ENCODE measurements at places on chromosomes 7 and 10. TPM values are rescaled to one million over a fixed set of nuclear protein-coding genes. Genes with fewer than 3 reads are reported as not detected.

- DNase-seq = no peak
These were observed 29.8 kb upstream of the GNA12 start for GRCh38 chr7:2873686-2874551.

- DNase-seq = no peak
These were observed 72.0 kb upstream of the BTBD16 start for GRCh38 chr10:122199070-122199469.

GRCh38 chr10:100725071-100725471 lies 20.3 kb upstream of the PAX2 start:
- DNase-seq = no peak

DNA sequence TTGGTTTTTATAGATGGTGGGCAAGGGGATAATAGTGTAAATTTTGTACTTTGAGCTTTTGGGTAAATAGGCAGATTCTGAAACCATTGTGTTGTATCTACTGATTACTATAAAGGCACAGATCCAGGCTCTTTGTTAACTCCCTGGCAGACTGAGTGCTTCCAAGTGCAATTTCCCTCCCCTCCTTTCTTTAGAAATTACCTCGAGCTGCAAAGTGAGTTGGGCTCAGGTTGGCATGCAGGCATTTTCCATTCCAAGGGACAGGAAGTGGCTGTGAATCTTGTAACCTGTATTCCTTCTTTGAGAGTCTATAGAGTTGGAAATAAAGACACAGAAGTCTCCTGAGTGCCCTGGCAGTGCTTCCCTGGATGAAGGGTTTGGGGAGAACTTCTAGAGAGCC lies 494.2 kb upstream of the GALNT17 start:
- no peak for DNase-seq

- no peak for DNase-seq
These were observed 191.3 kb upstream of the RHOBTB1 start for GRCh38 chr10:61135276-61135721.

GRCh38 chr7:140260352-140261104 lies 83.7 kb upstream of the KDM7A start:
- DNase-seq = no peak

DNA sequence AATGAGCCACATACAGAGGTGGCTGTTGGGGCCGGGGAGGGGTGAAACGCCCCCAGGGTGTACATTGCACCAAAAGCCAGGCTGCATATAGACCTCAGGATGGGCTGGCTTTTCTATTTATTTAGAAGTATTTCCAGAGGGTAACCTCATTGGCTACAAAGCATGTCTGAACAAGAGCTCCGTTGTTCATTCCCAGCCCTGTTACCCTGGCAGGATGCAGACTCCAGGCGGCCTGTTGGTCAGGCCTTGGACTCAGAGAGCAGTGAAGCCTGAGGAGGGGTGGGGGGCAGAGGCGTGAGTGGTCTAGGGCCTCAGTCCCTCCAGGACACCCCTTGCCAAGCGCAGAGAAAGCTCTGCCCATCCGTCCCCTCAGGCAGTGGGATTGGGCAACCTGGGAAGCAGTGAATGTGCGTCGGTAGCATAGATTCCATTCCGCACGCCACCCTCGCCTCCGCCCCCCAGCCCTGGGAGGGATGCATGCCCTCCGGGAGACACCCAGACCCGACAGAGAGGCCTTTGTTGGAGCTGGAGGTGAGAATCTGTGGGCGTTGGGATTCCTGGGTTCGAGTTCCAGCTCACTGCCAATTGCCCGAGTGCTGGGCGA lies 41.9 kb downstream of the TCF7L2 start:
- no peak for DNase-seq

- DNase-seq = no peak
These were observed 52.3 kb downstream of the GLRX3 start for GRCh38 chr10:130188195-130189175.

DNA sequence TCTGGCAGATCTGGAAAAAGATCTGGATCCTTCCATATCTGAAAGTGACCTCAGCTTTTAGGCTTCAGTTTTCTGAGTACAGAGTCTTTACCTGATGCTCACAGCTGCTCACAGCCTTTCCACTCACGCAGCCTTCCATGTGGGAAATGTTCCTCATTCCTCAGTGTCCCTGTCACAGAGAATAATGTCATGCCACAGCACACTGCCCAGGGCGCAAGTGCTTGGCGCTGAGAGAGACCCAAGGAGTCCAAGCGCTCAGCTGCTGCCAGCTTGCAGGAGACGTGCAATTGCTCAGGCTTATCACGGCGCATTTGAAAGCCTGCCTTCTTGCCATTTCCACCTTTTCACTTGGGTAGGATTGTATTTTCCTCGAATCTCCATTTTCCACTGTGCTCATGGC lies 271.9 kb upstream of the MKI67 start:
- no peak for DNase-seq

GRCh38 chr7:149854611-149855360 lies 16.6 kb downstream of the ZNF862 start:
- no peak for DNase-seq

- no peak for DNase-seq
These were observed 9.5 kb downstream of the NCAPG2 start for GRCh38 chr7:158695056-158695455.

DNA sequence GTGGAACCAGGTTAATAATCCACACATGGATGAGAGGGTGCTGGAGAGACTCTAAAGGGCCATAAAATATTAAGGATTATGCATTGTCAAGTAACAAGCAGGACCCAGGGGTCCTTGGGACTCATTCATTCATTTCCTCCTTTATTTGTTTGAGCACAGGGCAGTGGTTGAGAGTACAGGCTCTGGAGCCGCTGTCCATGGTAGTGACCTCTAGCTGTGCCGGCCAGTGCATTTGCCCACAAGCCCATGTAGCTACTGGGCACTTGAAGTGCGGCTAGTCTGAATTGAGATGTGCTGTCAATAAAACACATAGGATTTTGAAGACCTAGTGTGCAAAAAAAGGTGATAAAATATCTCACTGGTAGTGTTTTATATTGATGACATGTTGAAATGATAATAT lies 137.6 kb downstream of the C10orf105 start:
- DNase-seq = no peak

DNA sequence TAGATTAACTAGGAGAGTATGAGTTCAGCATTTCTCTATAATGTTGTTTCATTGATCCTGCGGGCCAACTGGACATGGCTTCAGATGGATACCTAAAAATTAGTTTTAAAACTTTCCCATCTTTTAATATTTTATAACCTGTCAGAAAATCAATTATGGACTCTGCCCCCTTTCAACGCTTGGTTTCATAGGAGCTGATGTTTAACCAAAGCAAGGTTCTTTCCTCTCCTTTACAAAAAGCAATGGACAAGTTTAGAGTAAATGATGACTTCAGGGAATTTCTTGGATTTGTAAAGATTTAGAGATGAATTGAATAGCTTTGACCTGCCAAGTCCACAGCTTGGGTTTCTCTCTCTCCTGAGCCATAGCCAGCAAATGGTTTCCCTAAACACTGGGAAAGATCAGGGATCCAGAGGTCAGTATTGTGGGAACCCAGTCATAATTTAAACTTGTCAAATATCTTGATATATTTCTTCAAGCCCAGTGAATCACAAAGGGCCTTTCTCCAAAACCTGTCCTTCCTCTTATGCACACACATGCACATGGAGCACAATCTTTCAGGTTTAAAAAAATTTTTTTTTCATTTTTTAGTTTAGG lies 177.1 kb downstream of the EVX1 start:
- no peak for DNase-seq

GRCh38 chr7:69052447-69052846 lies 545.8 kb upstream of the AUTS2 start:
- DNase-seq = no peak

- DNase-seq = no peak
These were observed 91.1 kb downstream of the CXCL12 start for GRCh38 chr10:44293842-44294241.

DNA sequence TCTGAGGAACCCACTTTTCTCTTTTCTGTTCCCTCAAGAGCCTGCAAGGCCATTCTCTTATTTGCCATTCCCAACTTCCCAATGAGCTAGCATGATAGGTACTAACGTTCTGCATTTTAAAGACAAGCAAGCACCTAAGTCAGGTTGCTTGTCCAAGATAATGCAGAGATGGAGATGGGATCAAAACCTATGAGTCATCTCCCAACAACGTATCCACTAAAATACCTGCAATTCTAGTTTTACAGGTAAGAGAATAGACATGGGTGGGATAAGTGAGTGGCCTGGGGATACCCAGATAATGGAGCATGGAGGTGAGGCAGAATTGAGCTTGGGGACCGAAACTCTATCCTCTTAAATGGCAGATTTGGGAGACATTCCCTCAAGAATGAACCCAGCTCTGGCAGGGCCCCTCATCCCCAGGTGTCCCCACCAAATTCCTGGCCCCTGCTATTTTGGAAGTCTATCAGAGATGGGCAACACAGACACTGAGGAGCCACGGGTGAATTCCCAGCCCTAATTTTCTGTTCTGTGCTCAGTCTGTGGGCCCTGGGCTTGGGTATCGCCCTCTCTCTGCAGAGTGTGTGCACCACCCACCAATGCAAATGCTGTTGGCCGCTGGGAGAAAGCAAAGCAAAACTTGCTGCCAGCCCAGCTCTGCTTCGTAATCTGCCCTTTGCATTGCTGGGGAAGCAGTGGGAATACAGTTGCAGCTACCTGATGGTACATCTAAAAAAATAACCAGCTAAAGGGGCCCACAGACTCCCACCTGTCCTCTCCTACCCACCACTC lies 98.3 kb downstream of the KCNMA1 start:
- DNase-seq = no peak

- DNase-seq = no peak
These were observed 63.3 kb upstream of the THSD7A start for GRCh38 chr7:11895337-11895736.

- DNase-seq = no peak
These were observed 2.6 kb upstream of the GAD2 start for GRCh38 chr10:26214004-26214403.

GRCh38 chr7:99791021-99791420 lies 7.0 kb upstream of the CYP3A4 start:
- DNase-seq = no peak

DNA sequence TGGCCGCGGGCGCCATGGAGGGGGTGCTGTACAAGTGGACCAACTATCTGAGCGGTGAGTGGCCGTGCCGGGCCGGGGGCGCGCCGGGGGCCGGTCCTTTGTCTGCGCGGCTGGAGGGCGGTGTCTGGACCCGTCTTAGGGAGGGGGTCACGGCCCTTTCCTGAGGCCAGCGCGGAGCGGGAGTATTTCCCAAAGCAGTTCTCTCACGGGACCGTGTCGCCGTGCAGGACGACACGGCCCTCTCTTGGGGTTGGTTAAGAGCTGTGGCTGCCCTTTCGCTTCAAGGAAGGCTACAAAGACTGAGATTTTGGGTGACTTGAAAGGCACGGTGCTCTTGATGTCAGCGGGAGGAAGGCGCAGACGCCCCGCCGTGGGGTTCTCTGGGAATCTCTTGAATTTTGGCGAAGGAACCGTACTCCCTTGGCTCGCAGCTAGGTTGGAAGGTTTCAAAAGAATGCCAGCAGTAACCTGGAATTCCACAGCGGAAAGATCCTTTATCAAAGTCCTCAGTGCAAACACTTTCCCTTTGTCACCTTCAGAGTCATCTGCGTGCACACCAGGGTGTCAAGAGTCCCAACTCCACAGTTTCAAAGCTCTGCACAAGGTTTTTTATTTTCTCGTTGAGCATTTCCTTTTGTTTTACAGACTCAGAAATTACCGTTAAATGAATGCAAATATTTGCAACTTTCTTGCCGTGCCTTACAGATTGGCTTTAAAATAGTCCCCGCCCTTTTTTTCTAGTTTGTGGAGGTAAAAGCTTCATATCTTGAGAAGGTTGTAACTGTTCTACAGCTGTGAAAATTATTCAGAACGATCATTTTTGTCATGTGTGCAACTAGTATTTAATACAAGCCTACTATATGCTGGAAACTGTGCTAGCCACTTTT lies 780 bp downstream of the PLEKHA8 start:
- DNase-seq = peak; percentile 33

DNA sequence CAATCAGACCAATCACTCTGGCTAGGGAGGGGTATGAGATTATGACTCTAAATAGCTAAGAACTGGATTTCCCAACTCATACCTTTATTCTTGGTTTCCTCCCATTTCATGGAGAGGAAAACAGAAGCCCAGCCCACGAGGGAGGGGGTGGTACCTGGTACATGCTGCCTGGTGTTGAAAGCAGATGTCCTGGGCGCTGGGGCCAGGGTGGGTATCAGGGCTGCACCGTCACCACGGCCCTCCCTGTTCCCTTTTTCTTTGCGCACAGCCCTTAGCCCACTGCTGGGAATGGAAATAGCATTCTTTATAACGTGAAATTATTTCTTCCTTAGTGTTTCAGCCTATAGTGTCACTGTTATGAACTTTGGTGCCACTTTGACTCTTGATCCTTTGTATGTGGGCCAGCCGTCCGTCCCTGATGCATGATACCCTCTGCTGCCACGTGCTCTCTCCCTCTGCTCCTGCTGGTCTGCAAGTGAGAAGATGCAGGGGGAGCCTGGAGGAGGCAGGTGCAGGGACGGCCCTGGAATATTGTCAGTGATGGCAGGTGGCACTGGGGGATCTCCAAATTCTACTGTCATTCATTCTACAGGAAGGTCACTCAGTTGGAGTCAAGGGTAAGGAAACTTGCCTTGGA lies 158.5 kb downstream of the CDH23 start:
- DNase-seq = no peak

The PDZD7 gene
- polyA plus RNA-seq = 0.28 TPM

The NYAP1 gene
- not detected for polyA plus RNA-seq

The C10orf53 gene
- not detected for polyA plus RNA-seq

The ANTXRL gene
- not detected for polyA plus RNA-seq

The SLC16A12 gene
- not detected for polyA plus RNA-seq

The GTF2IRD1 gene
- polyA plus RNA-seq = not detected

The BLVRA gene
- 51.0 TPM for polyA plus RNA-seq

The POLR2J2 gene
- 0.95 TPM for polyA plus RNA-seq

The FAM25G gene
- not detected for polyA plus RNA-seq

The TRPV6 gene
- polyA plus RNA-seq = not detected

The NANOS1 gene
- polyA plus RNA-seq = 0.24 TPM
